ENCODE measurements at places on chromosomes 7 and 10. TPM values are rescaled to one million over a fixed set of nuclear protein-coding genes. Genes with fewer than 3 reads are reported as not detected.

DNA sequence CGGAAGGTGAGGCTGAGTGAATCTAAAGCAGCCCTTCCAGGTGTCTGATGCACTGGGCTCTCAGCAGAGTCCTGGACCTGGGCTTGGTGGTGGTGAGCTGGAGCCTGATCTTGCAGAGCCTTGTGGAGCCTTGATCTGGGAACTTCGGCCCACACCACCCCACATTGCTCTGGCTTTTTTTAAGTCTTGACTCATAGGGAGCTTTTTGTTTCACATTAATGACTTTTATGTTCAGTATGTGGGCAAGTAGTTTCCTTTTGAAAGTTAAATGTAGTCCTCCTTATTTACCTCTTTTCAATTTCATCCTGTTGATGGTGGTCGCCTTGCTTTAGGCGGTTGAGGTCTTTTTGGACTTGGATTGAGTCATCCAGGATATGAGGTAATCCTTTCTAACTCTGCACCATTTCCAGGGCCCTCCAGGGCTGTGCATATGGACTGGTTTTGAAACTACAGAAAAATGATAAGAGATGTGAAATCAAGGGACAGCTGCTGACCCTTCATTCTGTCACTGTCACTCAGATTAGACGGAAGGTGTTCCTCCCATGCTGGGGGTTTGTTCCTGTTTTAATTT is 2.9 kb upstream of the NRAP start:
- DNase-seq = no peak

DNA sequence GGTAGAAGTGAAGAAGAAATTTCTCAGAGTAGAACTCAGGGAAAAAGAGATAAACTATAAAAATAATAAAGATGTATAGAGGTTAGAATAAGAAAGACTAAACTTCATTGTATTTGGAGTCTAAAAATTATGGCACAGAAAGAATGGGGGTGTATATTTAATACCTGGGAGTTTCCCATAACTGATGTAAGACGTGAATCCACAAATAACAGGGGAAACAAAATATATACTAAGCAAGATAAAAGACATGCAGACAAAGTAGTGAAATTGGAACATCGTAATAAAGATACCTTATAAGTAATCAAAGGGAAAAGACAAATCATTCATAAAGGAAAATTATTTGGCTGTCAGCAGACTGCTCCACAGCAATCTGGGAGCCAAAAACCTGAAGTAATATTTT is 62.8 kb downstream of the HECTD2 start:
- no peak for DNase-seq

DNA sequence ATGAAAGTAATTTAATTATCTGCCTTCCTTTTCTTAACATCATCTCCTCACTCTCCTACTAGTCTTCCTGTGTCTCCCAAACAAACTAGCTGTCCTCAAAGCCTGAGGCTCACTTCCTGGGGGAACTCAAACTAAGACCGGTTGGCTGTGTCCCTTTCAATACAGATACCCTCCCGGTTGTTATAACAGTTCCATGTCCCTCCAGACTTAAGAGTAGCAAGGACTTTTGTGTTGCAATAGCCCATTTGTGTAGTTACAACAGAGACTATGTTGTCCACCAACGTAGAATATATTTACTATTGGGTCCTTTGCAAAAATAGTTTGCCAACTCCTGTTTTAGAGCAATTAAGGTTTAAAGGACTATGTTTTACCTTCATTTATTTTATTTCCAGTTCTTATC is 8.6 kb upstream of the TARP start:
- DNase-seq = no peak

- DNase-seq = no peak
Measured at GRCh38 chr10:72889391-72889831, 4.1 kb upstream of the OIT3 start.

DNA sequence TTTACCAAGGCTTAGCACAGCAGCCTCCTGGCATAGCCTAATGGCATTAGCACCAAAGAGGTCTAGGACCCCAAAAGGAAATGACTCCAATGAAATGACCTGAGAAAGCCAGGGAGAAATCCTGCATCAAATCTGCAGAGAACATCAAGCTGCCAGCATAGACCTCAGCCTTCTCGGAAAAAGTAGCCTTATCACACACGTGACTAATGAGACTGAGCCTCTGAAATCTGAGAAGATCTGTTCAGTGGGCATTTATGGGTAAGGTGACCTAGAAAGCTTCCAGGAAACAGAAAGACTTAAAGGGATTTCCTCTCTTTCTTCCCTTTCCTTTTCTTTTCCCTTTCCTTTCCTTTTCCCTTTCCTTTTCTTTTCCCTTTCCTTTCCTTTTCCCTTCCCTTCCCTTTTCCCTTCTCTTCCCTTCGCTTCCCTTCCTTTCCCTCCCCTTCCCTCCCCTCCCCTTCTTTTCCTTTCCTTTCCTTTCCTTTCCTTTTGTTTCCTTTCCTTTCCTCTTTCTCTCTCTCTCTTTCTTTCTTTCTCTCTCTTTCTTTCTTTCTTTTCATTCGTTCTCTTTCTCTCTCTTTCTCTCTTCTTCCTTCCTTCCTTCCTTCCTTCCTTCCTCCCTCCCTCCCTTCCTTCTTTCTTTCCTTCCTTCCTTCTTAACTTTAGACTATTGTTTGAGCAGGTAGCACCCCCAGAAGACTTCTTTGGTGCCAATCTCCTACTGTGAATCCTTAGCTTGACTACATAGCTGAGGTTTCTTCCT is 23.1 kb upstream of the PTTG1IP2 start:
- DNase-seq = no peak

- DNase-seq = peak; percentile 24
Measured at GRCh38 chr7:131919920-131920709, 363.7 kb upstream of the PODXL start.

- no peak for DNase-seq
Measured at GRCh38 chr10:72622271-72622670, 3.6 kb downstream of the MICU1 start.

DNA sequence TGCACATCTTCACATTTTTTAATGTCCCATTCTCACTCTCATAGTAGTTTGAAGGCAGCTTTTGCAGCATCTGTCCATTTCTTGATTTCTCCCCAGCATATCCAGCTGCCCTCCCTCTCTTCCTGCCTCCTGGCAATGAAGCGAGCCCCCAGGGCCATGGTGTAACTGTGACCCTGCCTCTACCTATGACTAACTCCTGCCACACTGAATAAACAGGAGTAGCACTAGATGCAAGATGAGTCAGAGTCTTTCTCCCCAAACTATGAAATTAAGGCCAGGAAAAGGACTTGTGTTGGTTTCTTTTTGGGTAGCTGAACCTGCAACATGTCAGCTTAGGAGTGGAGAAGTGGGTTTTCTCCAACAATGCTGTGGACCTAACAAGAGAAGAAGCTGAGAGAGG is 329.0 kb downstream of the RNLS start:
- no peak for DNase-seq

- DNase-seq = no peak
Measured at GRCh38 chr10:27774831-27775230, 29.2 kb upstream of the MKX start.

DNA sequence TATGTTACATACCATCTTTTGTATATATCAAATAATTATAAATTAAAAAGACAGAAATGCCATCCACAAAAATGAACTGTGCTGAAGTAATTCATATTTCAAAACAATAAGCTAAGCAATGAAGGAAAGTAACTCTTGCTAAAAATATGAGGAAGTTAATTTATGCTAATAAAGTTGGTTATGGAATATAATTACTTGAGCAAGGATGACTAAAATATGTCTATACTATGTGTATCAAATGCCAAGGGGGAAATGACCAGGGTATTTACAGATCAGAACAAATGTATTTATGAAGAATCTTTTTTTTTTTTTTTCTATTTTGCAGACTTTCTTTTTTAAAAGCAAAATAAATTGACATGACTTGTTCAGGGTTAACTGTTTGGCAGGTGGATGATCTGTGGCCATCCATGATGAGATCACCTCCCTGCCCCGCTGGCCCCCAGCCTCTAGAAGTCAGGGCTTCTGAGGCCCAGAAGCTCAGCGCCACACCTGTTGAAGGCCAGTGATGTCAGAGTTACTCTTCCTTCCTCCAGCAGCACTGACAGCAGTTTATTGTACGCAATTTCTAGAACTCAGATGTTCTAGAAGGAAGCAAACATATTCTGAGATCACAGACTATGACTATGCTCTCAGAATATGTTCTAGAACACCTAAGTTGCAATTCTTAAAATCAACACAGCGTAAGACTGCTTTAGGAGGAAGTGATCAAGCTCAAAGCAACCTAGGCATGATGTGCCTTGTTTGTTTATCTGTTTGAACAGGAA is 196.1 kb upstream of the KLF14 start:
- DNase-seq = no peak

GRCh38 chr10:129332476-129332875 is 134.6 kb upstream of the MGMT start:
- peak; percentile 68 for DNase-seq

GRCh38 chr10:130775311-130775710 is 536.2 kb downstream of the TCERG1L start:
- no peak for DNase-seq

- no peak for DNase-seq
Measured at GRCh38 chr10:84190621-84191020, 3.7 kb upstream of the CDHR1 start.

DNA sequence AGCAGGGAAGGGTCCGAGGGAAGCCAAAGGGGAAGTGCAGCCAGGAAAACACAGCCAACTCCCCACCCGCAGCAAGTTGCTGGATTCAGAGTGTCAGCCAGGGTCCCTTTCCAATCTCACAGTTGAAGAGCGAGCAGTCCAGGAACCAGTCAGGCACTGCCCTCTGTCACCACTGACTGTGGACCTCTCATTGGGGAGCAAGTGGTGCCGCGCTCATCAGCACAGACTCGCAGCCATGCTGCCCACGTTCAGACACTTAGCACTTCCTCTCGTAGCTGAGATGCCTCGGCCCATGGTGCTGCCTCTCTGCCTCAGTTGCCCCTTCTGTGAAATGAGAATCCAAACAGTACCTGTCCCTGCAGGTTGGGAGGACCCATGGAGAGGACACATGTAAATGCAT is 123.6 kb upstream of the CHST15 start:
- DNase-seq = no peak

- peak; percentile 91 for DNase-seq
Measured at GRCh38 chr10:97210543-97210960, 24.8 kb upstream of the SLIT1 start.

- DNase-seq = no peak
Measured at GRCh38 chr10:22615819-22616499, 98.4 kb downstream of the PIP4K2A start.

DNA sequence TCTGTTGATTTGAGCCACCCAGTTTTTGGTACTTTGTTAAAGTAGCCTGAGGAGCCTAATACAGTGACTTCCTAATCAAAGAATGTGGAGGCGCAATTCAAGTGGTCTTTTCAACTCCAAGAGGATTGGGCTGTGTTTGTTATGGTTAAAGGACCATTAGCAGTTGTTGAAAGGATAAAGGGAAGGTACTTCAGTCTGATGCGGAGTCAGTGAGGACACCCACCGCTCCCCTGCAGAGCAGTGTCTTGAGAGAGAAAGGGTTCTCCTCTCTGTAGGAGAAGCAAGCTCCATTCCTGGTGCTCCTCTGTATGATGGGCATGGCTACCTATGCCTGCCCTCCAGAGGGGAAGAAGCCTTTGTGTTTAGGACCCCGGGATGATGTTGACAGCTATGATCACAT is 590.6 kb upstream of the C7orf33 start:
- no peak for DNase-seq

- DNase-seq = no peak
Measured at GRCh38 chr7:137977173-137977572, 24.7 kb downstream of the CREB3L2 start.

- no peak for DNase-seq
Measured at GRCh38 chr7:18547509-18548187, 52.1 kb downstream of the HDAC9 start.

- DNase-seq = no peak
Measured at GRCh38 chr10:97903128-97904017, 53.7 kb downstream of the GOLGA7B start.

DNA sequence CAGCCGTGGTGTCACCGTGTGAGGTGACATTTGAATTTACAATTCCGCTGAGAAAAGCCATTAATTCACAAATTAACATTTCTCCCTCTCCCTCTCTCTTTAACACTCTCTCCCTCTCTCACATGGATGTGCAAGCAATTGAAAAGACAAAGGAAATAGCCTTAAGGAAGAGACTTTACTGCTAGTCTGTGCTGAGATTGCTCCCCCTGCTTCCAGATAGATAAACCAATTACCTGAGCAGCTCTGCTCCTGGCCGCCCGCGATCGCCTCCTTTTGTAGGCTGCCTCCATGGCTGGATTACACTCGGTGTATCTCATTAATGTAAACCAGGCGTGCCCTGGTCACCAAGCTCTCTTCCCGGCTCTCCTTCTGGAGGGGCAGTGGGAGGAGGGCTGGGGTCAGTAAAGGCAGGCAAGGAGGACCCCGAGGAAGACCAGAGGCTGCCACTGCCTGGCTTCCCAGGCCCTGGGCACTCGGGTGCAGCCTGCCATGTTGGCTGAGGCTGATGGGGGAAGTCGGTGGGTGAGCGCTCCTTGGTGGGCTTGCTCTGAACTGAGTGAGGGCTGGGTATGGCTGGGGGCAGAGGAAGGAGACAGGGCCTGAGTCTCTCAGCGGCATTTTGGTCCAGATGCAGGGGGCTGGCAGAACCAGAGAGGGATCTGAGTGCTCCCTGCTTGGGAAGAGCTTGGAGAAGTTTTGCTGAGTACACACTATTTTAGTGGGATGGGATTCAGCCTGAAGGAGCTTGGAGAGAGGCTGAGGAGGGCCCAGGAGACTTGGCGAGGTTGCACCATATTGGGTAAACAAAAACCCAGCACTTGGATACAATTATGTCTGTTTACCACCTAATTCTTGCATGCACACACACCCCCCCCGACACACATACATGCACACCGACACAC is 42.9 kb downstream of the PAX2 start:
- peak; percentile 38 for DNase-seq

GRCh38 chr10:93220296-93221170 is 146.8 kb downstream of the CYP26A1 start:
- peak; percentile 56 for DNase-seq

DNA sequence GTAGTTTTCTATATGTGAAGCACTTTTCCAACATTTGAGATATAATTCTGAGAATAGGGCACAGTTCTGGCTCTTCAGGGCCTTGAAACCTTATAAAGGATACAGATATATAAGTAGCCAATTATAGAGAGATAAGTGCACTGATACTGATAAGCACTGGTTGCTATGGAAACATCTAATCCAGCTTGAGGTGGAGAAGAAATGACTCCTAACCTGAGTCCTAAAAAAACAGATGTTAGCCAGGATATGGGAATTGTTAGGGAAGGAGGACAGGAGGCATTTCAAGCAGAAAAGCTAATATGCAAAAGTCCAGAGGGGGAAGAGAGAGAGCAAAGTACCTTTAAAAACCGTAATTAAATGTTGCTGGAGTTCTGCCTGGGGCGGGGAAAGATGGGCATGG is 30.8 kb downstream of the STRIP2 start:
- no peak for DNase-seq

GRCh38 chr7:98285157-98286092 is 3.9 kb downstream of the BRI3 start:
- no peak for DNase-seq

- peak; percentile 68 for DNase-seq
Measured at GRCh38 chr10:46229144-46229563, 57.6 kb upstream of the ANTXRL start.

The CYP2E1 gene
- total RNA-seq = 2.6 TPM

The ADAM12 gene
- total RNA-seq = 0.22 TPM

The AKR1E2 gene
- 5.4 TPM for total RNA-seq

The KEL gene
- 2.8 TPM for total RNA-seq

The CHRM2 gene
- 0.15 TPM for total RNA-seq

The HDAC9 gene
- 14.6 TPM for total RNA-seq

The PCGF5 gene
- total RNA-seq = 5.1 TPM

The BLNK gene
- total RNA-seq = not detected

The PTPN20 gene
- total RNA-seq = 0.96 TPM

The FGFBP3 gene
- 68.2 TPM for total RNA-seq

The FAM131B gene
- 24.0 TPM for total RNA-seq

The SLC18A2 gene
- 7.1 TPM for total RNA-seq

The ANKRD2 gene
- not detected for total RNA-seq

The NOLC1 gene
- 125 TPM for total RNA-seq
